ENCODE measurements at places on chromosomes 3 and 15.

DNA sequence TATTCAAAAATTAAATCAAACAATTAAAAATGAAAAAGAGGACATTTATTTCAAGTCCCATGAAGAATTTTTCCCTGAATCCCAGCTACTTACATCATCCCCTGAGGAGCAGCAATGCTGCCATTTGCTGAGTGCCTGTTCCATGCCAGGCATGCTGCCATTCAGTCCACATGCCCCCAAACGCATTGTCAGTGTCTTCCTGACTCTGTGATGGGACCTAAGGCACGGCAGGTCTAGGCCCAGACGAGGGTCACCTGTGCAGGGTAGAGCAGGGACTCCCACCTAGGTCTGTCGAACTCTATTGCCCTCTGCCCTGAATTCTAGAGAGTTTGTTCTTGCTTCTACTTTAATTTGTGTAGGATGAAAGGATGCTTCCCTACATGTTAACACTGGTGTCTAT lies 7.0 kb downstream of the PSTPIP1 start:
- DNase-seq, result no peak

- DNase-seq, result no peak
These were observed 2.1 kb downstream of the SCN5A start for GRCh38 chr3:38647217-38647970.

DNA sequence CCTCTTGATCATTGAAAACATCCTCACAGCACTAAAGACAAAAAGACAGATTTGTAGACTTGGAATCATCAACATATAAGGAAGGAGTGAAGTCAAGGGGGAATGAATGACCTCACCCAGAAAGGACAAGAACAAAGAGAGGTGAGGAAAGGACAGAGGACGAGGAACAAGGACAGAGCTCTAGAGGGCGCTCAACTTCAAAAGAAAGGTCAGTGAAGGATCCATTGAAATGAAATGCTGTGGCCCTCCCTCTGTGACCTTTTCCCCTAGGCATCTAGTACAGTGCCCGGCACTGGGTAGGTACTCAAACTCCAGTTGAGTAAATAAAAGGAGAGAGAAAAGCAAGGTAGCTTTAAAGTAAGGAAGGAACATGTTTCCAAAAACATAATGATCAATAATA lies 2.6 kb downstream of the ATP8B4 start:
- DNase-seq, result peak; percentile 18

GRCh38 chr15:82108489-82109078 lies 62.8 kb upstream of the MEX3B start:
- peak; percentile 37 for DNase-seq

- no peak for DNase-seq
These were observed 19.8 kb downstream of the TUBGCP4 start for GRCh38 chr15:43390723-43391122.

GRCh38 chr15:40111888-40112287 lies 3.2 kb upstream of the BMF start:
- DNase-seq, result no peak

DNA sequence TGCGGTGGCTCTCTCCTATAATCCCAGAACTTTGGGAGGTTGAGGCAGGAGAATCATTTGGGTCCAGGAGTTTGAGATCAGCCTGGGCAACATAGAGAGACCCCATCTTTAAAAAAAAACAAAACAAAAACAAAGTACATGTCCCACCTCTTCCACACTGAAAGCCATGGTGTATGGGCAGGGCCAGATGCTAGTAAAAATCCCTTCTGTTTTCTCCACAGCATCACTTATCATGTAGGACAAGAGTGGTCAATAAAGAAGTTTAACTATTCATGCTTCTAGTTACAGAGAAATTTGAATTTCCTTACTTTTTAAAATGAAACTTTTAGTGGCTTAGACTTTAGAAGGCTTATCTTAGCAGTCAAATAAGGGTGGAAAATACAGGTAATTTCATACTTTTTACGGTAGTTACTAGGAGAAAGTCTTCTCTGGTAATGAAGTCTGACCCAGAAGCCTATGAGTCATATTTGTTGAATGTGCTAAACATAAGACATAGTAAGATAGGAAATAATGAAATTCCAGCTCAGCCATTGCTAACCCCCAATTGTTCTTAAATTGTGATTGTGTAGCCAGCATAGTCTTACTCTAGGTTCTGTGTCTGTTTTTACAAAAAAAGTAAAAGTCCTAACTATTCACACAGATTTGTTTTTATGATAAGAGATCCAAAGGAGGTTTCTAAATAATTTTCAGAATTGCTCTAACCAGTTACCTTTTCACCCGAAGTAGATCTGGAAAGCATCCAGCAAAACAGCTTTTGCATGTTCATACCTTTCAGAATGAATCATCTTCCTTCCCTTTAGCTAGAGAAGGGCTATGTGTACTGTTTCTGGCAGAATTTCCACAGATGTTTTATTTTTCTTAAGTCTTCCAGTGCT lies 16.4 kb upstream of the ZNF609 start:
- no peak for DNase-seq

GRCh38 chr3:42229942-42230688 lies 35.9 kb downstream of the CCK start:
- DNase-seq, result no peak

- no peak for DNase-seq
These were observed 122.6 kb downstream of the CADM2 start for GRCh38 chr3:85081191-85081906.

GRCh38 chr3:18681818-18682345 lies 256.7 kb upstream of the SATB1 start:
- DNase-seq, result no peak

GRCh38 chr15:40458495-40459371 lies 12.1 kb upstream of the CHST14 start:
- DNase-seq, result no peak

- DNase-seq, result no peak
These were observed 2.2 kb downstream of the MINAR1 start for GRCh38 chr15:79434361-79434760.

- DNase-seq, result no peak
These were observed 105.5 kb upstream of the PROK2 start for GRCh38 chr3:71890356-71890931.

GRCh38 chr15:65290228-65290627 lies 3.5 kb upstream of the PARP16 start:
- DNase-seq, result no peak

GRCh38 chr3:44324584-44324983 lies 14.0 kb upstream of the TCAIM start:
- DNase-seq, result no peak

GRCh38 chr15:34793071-34793470 lies 2.3 kb downstream of the ACTC1 start:
- DNase-seq, result no peak

GRCh38 chr3:10852066-10852808 lies 36.2 kb downstream of the SLC6A11 start:
- DNase-seq, result no peak

DNA sequence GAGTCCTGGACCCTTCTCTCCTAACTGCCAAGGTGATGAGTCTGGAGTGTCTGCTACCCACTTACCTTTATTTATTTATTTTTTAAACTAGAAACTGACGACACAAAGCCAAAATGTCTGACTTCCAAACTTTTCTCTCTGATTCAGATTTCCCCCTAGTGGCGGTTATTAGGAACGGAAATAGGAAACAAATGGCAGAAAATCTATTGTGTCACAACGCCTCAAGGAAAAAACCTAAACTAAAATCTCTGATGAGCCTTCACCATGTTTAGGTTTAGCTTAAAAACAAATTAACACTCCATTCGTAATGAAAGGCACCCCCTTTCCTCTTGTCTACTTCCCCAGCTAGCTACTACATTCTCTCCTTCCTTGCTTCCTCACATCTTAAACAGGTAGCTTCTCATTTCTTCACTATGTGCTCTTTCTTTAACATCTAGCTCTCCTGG lies 94.0 kb upstream of the MEX3B start:
- no peak for DNase-seq

DNA sequence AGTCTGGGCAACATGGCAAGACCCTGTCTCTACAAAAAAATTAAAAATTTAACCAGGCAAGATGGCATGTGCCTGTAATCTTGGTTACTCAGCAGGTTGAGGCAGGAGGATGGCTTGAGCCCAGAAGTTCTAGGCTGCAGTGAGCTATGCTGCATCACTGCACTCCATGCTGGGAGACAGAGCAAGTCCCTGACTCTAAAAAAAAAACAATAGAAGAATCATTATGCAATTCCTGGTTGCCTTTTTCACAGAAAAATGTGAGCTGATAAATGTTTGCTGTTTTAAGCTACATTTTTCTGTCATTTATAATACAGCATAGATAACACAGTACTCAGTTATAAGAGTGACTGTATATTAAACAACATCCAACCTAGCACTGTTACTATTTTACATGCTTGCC lies 148.8 kb downstream of the SCAPER start:
- DNase-seq, result no peak

DNA sequence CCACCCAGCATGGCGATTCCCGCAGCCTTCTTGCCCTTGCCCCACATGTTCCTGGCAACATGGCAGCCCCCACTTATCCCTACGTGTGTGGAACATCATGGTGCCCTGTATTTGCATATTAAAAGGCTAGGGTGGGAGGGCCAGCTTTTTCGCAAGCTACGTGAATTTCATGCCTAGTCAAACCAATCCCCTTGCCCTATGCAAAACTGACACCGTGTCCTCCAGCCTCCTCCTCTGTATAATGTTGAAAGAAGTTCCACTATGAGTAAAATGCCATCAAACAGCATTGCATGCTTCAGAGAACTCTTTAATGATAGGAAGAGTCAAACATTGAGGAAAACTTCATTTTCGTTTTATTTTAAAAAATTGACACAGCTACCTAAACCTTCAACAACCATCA lies 170.9 kb downstream of the IL1RAP start:
- no peak for DNase-seq

DNA sequence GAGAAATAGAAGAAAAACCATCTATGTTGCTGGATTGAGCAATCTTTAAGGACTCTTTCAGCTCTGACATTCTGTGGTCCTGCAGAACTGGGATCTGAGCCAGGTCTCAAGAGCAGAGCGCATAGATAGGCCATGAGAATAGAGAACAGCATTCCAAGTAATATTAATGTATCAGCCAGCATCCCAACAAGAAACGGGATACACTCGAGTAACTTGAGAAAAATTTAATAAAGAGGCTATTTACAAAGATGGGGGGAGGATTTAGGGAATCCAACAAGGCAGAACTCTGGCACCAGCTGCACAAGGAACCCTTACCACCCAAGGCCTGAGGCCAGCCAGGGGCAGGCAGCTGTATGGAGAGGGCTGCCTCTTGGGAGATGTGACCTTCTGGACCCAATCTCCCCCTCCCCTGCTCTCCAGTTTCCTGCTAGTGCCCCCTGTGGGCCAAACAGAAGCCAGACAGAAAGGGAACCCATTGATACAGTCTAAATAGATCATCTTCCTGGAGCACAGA lies 8.2 kb downstream of the TMOD2 start:
- no peak for DNase-seq
